ENCODE measurements at places on chromosomes 12 and 14.
A peak's percentile ranks its signal among the peaks of the same experiment; 100 is the strongest.

- DNase-seq = no peak
These were observed 119.6 kb upstream of the DIO3 start for GRCh38 chr14:101441710-101442109.

DNA sequence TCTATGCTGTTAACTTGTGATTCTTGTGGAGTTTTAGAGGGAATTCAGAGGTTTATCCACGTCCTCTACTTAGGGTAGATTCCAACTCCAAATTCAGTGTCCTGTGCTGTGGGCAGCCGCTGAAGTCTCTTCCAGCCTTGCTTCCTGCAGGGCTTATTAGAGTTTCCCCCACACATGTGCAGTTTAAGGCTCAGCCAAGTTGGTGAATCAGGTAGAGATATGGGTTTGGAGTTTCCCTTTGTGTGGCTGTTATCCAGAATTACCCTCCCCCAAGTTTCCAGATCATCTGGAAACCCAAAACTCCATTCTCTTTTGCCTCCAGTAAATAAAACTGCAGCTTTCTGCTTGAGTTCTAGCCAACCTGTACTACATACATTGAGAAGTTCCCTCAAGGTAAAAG is 853.7 kb downstream of the GALC start:
- no peak for DNase-seq

DNA sequence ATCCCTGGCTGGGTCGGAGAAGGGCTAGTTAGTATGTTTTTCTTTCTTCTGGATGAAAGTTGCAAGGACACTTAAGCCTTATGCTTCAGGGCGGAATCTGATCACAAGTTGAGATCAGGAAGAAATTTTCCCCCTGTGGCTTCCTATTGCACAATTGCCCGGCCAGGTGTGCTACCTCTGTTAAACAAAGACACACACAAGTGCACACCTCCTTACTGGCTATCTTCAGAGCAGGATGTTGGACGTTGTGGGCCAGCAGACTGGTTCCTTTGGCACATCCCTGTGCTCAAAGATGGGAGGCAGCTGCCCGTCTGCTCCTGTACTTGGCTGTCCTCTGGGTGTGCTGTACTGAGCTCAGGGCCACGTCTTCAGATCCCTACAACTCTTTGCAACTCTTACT is 19.1 kb downstream of the ETV6 start:
- no peak for DNase-seq

DNA sequence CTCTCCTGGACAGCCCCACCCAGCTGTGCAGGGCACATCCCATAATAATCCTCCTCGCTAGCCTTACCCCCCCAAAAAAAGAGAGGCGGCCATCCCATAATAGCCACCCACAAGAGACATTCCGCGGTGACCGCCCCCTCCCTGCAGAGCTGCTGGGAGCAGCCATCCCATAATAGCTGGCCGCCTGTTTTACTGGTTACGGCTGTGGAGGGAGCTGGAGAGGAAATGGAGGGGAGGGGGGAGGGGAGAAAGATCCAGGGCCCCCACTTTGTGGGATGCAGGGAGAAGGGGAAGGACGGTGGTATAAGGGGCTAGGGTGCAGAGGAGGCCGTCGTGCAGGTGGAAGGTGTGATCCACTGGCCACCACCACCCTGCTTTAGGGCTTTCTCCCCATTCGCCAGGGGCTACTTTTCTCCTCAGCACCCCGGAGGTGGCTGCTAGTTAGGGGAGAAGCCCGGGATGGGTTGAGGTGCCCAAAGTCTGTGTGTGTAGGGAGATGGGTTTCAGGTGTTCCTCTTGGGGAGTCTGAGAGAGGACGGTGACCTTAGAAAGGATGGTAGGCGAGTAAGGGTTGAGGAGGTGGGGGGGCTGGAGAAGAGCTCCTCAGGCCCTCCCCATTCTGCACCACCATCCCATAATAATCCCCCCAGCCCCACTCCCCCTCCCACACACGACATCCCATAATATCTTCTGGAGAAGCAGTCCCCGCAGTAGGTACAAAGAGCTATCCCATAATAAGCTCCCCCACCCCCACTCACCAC is 6.0 kb upstream of the CHD4 start:
- peak; percentile 72 for DNase-seq

GRCh38 chr12:49094975-49095365 is 369 bp upstream of the DHH start:
- no peak for DNase-seq

- no peak for DNase-seq
These were observed 120.7 kb downstream of the PTPRO start for GRCh38 chr12:15443050-15443449.

- DNase-seq = no peak
These were observed 462.8 kb downstream of the GXYLT1 start for GRCh38 chr12:41681898-41682297.

GRCh38 chr12:94053676-94054075 is 94.7 kb upstream of the PLXNC1 start:
- no peak for DNase-seq

GRCh38 chr12:88985631-88986030 is 366.7 kb downstream of the DUSP6 start:
- DNase-seq = no peak

DNA sequence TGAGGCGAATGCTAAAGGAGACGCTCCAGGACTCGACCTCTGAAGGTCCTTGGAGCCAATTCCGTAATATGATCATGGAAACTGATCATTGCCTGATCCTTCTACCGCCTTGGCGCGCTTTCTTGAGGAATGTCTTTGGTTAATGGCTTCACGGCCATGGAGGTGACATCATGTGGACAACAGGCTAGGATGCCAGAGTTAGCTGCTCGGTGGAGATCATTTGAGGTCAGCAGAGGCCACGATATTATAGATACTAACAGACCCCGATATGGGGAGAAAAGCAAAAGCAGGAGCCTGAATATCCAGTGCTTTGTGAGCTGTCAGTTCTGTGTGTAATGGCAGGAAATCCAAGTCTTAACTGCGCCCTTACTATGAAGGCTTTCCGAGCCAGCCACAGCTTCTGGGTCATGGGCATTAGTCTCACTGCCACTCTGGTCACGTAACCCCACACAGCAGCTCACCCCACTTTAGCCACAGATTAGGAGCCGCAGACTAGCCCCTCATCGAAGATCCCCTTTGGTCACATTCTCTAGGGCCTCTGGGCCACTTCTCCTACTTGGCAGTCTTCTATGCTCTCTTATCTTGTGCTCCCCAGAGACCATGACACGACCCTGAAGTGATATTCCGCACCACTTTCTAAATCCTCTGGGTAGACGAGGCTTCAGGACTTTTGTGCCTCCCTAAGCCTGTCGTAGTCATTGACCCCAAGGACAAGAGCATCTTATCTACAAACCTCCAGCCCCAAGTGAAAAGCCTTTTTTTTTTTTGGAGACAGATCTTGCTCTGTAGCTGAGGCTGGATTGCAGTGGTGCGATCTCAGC is 724 bp upstream of the CS start:
- DNase-seq = no peak

- DNase-seq = no peak
These were observed 146.5 kb downstream of the SRGAP1 start for GRCh38 chr12:63990828-63991547.

- no peak for DNase-seq
These were observed 27.2 kb upstream of the CMAS start for GRCh38 chr12:22018860-22019259.

- no peak for DNase-seq
These were observed 231.2 kb downstream of the CHST11 start for GRCh38 chr12:104687823-104688573.

- no peak for DNase-seq
These were observed 46.6 kb upstream of the VPS33A start for GRCh38 chr12:122312926-122313325.

DNA sequence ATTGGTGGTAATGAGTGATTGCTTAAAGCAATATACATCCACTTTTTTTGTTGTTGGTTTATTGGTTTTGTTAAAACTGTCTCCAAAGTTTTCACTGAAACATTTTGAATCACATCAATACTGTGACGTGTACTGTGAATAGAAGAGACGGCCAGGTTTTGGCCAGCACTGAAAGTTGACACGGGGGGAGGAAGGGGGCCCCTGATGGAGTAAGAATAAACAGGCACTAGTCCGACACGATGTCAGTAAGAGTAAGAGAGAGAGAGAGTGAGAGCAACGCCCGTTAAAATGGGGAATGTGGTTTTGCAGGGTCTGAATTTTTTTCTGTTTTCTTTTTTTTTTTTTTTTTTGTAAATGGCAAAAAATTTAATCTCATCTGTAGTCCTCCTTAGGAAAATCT is 14.7 kb downstream of the PEBP1 start:
- no peak for DNase-seq

DNA sequence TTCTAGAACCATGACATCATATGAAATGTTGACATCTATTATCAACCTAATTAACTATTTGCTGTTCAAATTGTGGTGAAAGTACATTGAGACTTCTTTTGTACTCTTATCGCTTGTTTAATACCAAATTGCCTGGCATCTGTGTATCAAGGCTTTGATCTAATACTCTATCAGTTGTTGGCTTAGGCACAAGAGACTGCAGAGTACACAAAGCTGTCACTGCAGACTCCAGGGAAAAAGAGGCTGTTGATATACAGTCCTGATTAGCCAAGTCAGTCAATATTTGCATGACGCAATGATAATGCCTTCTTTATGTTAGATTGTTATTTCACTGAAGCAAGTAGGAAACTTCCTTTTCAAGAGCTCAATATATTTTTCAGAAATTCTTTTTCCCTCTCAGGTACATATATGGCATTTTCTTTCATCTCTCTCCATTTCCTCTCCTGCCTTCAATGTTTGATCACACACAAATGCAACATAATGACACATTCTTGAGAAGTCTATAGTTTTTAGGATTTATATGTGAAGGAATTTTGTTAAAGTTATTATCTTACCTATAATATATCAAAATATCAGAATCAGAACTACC is 32.3 kb upstream of the PTCSC3 start:
- DNase-seq = no peak

- DNase-seq = no peak
These were observed 79.4 kb upstream of the GZMB start for GRCh38 chr14:24713404-24713803.

GRCh38 chr14:55904086-55904485 is 214.1 kb upstream of the PELI2 start:
- no peak for DNase-seq

DNA sequence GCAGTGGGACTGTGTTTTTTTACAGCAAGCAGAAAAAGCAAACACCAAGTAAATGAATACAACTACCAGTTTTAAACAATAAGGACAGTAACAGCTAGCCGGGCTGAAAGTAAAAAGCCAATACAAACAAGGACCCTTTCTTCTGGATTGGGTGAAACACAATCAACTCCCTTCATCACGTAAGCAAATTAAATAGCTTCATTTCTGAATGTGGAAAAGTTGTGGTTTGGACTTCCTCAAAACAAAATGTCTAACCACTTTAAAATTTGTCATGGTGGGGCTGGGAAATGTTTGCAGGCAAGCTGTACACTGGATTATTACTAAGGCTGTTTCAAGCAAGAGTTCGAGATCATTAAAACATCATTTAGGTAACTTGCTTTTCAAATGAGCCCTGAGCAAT is 47.4 kb downstream of the TCHP start:
- peak; percentile 42 for DNase-seq

DNA sequence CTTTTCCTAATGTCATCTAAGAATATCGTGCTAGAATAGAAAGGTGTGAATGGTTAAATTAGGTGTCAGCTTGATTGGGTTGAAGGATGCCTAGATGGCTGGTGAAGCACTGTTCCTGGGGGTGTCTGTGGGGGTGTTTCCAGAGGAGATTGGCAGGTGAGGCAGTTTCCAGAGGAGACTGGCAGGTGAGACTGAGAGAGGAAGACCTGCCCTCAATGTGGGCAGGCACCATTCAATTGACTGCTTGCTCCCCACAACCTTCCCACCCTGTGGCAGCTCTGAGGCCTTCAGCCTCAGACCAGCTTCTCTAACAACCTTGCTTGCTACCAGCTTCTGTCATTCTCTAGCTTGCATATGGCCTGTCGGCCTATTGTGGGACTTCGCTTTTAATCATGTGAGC is 9.2 kb downstream of the RNASE9 start:
- DNase-seq = no peak

GRCh38 chr14:100709289-100710284 is 17.1 kb upstream of the DLK1 start:
- peak; percentile 53 for DNase-seq

GRCh38 chr12:30898846-30899245 is 27.7 kb upstream of the TSPAN11 start:
- DNase-seq = no peak

GRCh38 chr12:12387501-12387900 is 30.6 kb downstream of the BORCS5 start:
- no peak for DNase-seq

DNA sequence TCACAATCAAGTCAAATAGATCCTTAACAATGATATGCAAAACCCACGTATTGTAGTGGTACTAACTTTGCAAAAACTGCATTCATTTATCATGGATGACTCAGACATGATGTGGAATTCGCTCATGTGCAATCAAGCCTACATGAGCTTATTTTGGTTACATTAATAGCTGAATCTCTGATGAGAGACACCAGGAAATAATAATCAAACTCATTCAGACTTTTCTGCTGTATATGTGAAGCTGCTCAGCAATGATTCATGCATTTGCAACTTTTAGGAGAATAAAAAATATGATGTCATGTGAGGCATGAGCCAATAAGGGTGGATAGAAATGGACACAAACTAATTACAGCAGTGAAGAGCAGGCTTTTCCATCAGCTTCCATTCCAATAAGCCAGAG is 1075.8 kb upstream of the TMEM132C start:
- no peak for DNase-seq

DNA sequence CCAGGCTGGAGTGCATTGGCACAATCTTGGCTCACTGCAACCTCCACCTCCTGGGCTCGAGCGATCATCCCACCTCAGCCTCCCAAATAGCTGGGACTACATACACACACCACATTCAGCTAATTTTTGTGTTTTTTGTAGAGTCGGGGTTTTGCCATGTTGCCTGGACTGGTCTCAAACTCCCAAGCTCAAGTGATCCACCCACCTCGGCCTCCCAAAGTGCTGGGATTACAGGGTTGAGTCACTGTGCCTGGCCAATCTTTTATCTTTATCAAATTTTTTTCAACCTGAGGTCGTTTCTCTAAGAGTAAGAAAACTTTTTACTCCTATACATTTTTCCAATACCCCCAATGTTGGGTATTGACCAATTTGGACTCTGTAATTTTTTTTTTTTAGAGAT is 40.0 kb upstream of the NAP1L1 start:
- DNase-seq = no peak

- no peak for DNase-seq
These were observed 54.6 kb downstream of the SPTLC2 start for GRCh38 chr14:77561881-77562280.

DNA sequence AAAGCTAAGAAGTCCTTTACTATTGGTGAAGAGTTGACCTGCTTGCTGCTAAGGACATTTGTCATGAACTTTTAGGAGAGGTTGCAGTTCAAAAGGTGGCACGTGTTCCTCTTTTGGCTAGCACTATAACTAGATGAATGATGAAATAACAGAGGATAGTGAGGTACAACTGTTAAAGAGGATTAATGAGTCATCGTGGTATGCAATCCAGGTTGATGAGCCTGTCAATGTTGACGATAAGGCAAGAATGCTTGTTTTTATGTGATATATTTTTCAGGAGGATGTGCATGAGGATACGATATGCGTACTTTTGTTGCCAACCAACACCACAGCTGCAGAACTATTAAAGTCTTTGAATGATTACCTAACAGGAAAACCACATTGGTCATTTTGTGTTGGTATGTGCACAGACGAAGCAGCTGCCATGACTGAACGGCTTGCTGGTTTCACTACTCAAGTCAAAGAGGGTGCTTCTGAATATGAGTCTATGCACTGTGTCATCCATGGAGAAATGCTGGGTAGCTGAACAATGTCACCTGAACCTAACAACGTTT is 10.6 kb downstream of the CEP128 start:
- DNase-seq = peak; percentile 82

- no peak for DNase-seq
These were observed 9.1 kb upstream of the DPF3 start for GRCh38 chr14:72902801-72903530.
